Lower lobe of right lung (tissue), 2 donors: ENCODE measurements at places on chromosomes 1 and 21. TPM values are rescaled to one million over a fixed set of nuclear protein-coding genes. Genes with fewer than 3 reads are reported as not detected.

Gene KRTAP21-1
- total RNA-seq = not detected

DNA sequence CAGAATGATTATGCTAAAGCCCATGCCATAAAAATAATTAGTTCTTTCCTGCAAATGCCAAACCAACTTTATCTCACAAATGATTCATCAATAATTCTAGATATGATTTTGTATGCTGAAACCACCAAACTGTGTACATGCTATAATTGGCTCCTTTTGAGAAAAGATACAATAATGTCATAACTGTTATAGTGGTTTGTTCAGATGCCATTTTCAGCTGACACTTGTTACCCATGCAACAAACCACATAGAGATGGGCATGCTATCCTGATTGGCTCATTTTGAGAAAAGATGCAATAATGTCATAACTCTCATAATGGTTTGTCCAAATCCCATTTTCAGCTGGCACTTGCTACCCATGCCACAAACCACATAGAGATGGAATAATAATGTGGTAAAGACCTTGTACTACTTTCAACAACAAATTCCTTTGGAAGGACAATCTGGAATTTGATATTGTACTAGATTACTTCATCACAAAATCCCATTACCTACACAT, 283.8 kb downstream of the TPR start:
- DNase-seq = no peak

- DNase-seq = peak; percentile 68
Measured at GRCh38 chr1:174021591-174022079, 522 bp downstream of the RC3H1 start.

GRCh38 chr1:167701510-167701909, 20.3 kb upstream of the MPZL1 start:
- DNase-seq = no peak

DNA sequence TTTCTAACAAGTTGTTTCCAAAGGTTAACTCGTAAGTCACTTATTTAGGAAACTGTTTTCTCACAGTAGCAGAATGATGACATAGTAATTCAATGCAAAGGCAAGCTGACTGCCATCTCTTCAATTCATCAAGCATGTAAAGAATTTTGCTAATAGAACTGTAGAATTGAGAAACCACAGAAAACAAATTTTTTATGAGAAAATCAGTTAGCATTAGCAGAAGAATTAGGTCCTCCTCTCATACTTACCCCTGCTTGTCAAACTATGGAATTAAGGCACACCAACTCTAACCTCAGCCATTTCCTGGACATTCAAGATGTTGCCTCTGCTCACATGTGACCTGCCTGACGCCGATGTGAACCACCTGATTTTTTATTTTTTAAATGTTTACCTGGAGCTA, 115.2 kb downstream of the LRRC40 start:
- no peak for DNase-seq

- DNase-seq = no peak
Measured at GRCh38 chr1:174131032-174131638, 28.2 kb upstream of the RABGAP1L start.

Gene FCMR
- total RNA-seq = 6.8 TPM

- no peak for DNase-seq
Measured at GRCh38 chr1:217090060-217090911, 367.1 kb upstream of the ESRRG start.

DNA sequence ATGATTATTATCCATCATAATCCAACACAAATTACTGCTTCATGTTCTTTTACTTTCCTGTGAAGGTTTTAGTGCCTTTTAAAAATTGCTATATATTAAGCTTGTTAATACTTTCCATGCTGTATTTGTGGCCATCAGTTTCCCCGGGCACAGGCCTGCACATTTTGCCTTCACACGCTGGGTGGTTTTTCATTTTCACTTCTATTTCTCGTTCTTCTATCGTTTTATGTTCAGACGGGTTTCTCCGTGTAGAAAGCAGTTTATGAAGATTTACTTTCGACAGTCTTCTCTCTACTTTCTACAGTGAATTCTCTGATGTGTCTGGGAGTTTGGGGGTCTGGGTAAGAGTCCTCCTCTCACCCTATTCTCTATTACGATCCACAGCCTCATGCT, 9.5 kb downstream of the RUNX3 start:
- no peak for DNase-seq

Gene KCNJ9
- total RNA-seq = not detected

GRCh38 chr1:24967962-24968361, 37.9 kb upstream of the RUNX3 start:
- DNase-seq = no peak

Gene FAM151A
- not detected for total RNA-seq

DNA sequence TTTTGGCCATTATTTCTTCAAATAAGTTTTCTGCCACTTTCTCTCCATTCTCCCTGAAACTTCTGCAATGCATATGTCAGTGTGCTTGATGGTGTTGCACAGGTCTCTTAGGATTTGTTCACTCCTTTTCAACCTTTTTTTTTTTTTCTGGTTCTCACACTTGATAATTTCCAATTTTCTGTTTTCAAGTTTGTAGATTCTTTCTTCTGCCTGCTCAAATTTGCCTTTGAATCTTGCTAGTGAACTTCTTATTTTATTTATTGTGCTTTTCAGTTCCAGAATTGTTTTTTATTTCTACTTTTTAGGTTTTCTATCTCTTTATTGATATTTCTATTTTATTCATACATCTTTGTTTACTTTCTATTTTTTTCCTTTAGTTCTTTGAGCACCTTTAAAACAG, 48.4 kb upstream of the PTPRC start:
- DNase-seq = no peak

GRCh38 chr1:43781574-43781973, 74.2 kb downstream of the ST3GAL3 start:
- DNase-seq = no peak

DNA sequence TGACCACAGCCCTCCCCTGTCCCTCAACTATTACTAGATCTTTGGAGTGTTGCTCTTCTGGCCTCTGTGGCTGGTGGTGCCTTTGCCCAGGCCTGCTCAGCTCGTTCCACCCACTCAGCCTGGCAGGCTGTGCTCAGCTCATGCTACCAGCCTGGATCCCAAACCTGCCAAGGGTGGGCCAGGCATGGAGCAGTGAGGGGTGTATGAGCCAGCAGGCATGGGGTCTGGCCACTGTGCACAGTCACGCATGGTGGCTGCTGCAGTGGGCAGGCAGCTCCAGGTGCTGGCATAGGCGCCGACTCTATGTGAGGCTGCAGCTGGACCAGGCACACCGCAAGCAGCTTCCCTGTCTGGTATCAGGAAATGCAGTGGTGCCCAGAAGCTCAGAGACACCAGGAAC, 449.9 kb downstream of the MATN1 start:
- no peak for DNase-seq

- peak; percentile 78 for DNase-seq
Measured at GRCh38 chr21:37675202-37675801, 241.0 kb downstream of the KCNJ6 start.

- no peak for DNase-seq
Measured at GRCh38 chr1:101394041-101394440, 157.2 kb downstream of the S1PR1 start.
